ENCODE measurements at places on chromosomes 13 and 19. TPM values are rescaled to one million over a fixed set of nuclear protein-coding genes. Genes with fewer than 3 reads are reported as not detected.

TMEM150B gene
- total RNA-seq: not detected

SIGLEC9 gene
- not detected for total RNA-seq

- peak; percentile 100 for DNase-seq
These were observed 300.5 kb downstream of the SPRY2 start for GRCh38 chr13:80040196-80040980.

GRCh38 chr13:20843166-20843565, 59.4 kb downstream of the XPO4 start:
- no peak for DNase-seq

- no peak for DNase-seq
These were observed 73.5 kb downstream of the PDS5B start for GRCh38 chr13:32659736-32660135.

GRCh38 chr19:48965806-48966540, 864 bp downstream of the FTL start:
- DNase-seq: peak; percentile 67

All from renal cortical epithelial cell (primary cell).